ENCODE measurements at places on chromosomes 4 and X. TPM values are rescaled to one million over a fixed set of nuclear protein-coding genes. Genes with fewer than 3 reads are reported as not detected.

XK gene
- 0.11 TPM for polyA plus RNA-seq

SATL1 gene
- not detected for polyA plus RNA-seq

CENPVL1 gene
- not detected for polyA plus RNA-seq

COL4A6 gene
- 19.9 TPM for polyA plus RNA-seq

DMRTC1 gene
- not detected for polyA plus RNA-seq

RHOXF2B gene
- not detected for polyA plus RNA-seq

GPR82 gene
- polyA plus RNA-seq, result not detected

TAF7L gene
- 1.5 TPM for polyA plus RNA-seq

SLC9B1 gene
- 0.32 TPM for polyA plus RNA-seq

Measured in AG04450 (cell line).